ENCODE measurements at places on chromosomes 6 and 20. TPM values are rescaled to one million over a fixed set of nuclear protein-coding genes. Genes with fewer than 3 reads are reported as not detected.

- no peak overlapping the region for H3K4me3 ChIP-seq
- H3K4me1 ChIP-seq: no peaks in the 10 kb centered on the region
- no peaks in the 10 kb centered on the region for H3K36me3 ChIP-seq
- no peak overlapping the region for H3K27ac ChIP-seq
These were observed 87.2 kb downstream of the THEMIS start for GRCh38 chr6:127813699-127814027.

DNA sequence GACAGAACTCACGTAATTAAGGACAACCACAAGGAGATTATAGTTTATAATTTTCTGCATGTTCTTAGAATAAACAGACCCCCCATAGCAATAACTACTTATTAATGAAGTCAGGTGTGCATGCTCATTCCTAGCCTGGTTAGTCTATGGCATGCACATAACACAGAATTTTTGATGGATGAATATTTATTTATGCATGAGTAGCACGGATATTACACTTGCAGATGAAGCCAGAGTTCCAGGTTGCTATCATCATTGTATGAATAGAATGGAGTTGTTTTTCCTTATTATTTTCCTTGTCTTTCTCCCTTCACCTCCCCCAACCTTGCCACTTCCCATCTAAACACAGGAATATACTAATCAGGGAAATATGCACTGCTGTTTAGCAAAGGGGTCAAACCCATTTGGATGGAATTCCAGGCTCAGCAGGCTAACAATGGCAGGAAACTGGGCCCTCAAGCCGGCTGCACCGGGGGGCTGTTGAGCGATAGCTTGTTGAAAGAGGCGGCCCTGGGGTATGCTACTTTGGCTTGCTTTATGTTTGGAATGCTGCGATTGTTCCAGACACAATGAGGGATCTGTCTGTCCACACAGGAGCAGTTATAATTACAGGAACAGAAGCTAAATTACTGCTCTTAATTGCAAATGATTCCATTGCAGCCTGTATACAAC is 112.6 kb downstream of the TMEM170B start:
- no peaks in the 10 kb centered on the region for H3K36me3 ChIP-seq
- DNase-seq: peak; percentile 98
- H3K27ac ChIP-seq: peak overlapping the region; percentile 96
- peaks cover 76% of the 10 kb centered on the region for H3K4me1 ChIP-seq
- no peak overlapping the region for H3K4me3 ChIP-seq

DNA sequence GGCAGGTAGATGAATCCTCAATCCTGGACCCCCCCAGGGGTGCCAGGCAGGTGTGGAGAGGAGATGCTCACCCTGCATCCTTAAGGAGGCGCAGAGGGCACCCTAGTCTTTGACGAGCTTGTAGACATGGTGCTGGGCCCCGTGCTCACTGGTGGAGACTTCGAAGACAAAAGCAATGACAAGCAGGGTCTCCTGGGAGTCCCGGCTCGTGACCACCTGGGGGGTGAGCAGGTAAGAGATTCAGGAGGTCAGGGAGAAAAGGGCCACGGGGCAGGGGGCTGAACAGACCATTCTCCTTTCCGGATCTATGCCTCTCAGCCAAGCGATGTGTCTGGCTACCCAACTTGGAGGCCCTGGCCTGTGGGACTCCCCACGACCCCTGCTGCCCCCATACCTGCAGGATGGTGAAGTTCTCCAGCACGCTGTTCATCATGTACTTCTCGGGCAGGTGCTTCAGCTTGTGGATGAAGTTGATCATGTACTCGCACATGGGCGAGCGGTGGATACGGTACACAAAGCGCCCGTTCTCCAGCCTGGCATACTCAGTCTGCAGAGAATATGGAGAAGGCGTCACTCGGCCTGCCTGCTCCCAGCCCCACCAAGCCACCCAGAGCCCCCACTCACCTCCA is 6.9 kb downstream of the RPL10A start:
- H3K4me1 ChIP-seq: peaks cover 24% of the 10 kb centered on the region
- no peaks in the 10 kb centered on the region for H3K27me3 ChIP-seq
- no peak for DNase-seq
- H3K36me3 ChIP-seq: peaks cover 86% of the 10 kb centered on the region
- no peak overlapping the region for H3K27ac ChIP-seq
- no peak overlapping the region for H3K4me3 ChIP-seq

- no peaks in the 10 kb centered on the region for H3K27me3 ChIP-seq
- peak; percentile 78 for DNase-seq
- peak overlapping the region; percentile 54 for H3K27ac ChIP-seq
These were observed 28.5 kb upstream of the SCUBE3 start for GRCh38 chr6:35185302-35185681.

DNA sequence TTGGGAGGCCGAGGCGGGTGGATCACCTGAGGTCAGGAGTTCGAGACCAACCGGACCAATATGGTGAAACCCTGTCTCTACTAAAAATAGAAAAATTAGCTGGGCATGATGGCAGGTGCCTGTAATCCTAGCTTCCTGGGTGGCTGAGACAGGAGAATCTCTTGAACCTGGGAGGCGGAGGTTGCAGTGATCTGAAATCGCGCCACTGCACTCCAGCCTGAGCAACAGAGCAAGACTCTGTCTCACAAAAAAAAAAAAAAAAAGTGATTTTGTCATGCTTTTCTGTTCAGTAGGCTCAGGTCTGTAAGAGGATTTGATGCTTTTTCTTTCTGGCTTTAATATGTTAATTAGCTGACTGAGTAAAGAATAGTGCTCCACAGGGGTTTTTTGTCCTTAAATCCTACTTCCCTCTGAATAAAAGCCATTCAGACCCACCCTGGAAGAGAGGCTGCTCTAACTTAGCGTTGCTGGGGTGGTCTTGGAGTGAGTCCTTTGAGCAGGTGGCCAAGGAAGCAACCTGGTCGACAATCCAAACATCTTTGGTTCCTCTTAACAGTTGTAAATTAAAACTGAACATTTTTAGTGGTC is 19.0 kb downstream of the MCM8 start:
- H3K36me3 ChIP-seq: peaks cover 81% of the 10 kb centered on the region
- H3K27me3 ChIP-seq: no peaks in the 10 kb centered on the region
- no peak overlapping the region for H3K4me3 ChIP-seq
- H3K27ac ChIP-seq: no peak overlapping the region
- H3K4me1 ChIP-seq: no peaks in the 10 kb centered on the region
- no peak for DNase-seq

DNA sequence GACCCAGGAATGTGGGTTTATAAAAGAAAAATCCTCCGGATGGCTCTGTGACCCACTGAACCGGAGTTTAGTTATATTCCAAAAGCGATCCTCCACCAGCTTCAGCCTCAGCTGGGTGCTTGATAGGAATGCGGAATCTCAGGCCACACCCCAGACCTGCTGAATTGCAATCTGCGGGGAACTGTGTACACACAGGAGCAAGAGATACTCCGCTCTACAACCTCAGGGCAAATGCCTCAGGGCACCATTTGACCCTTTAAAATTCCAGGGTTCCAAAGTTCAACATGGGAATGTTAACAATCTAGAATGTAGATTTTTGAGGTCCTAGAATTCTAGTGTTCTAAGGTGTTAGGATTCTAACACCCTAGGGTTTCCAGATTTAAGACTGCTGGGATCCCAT is 10.8 kb downstream of the BPIFA2 start:
- H3K27ac ChIP-seq: no peak overlapping the region
- H3K27me3 ChIP-seq: peaks cover 6% of the 10 kb centered on the region
- H3K36me3 ChIP-seq: no peaks in the 10 kb centered on the region
- DNase-seq: no peak
- H3K4me3 ChIP-seq: no peak overlapping the region

- DNase-seq: no peak
- no peak overlapping the region for H3K27ac ChIP-seq
- H3K36me3 ChIP-seq: peaks cover 29% of the 10 kb centered on the region
- H3K4me1 ChIP-seq: peaks cover 11% of the 10 kb centered on the region
These were observed 24.8 kb upstream of the SRF start for GRCh38 chr6:43146261-43146660.

- DNase-seq: no peak
- H3K27me3 ChIP-seq: no peaks in the 10 kb centered on the region
- no peak overlapping the region for H3K4me3 ChIP-seq
- no peaks in the 10 kb centered on the region for H3K4me1 ChIP-seq
- H3K36me3 ChIP-seq: peaks cover 75% of the 10 kb centered on the region
These were observed 50.8 kb downstream of the ZMYND8 start for GRCh38 chr20:47305667-47306066.

DNA sequence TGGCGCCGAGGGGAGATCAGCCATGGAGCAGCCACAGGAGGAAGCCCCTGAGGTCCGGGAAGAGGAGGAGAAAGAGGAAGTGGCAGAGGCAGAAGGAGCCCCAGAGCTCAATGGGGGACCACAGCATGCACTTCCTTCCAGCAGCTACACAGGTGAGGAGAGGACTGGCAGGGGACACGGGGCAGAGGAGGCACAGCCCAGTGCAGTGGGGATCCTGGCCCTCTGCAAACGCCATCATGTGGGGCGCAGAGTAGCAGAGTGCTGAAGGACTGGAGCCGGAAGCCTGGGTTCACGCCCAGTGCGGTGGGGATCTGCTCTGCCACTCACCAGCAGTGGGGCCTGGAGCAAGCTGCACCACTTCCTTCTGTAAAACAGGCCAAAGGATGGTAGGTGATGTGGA is 41.1 kb upstream of the FANCE start:
- H3K4me1 ChIP-seq: peaks cover 8% of the 10 kb centered on the region
- H3K27ac ChIP-seq: no peak overlapping the region
- H3K27me3 ChIP-seq: no peaks in the 10 kb centered on the region
- peaks cover 53% of the 10 kb centered on the region for H3K36me3 ChIP-seq
- no peak for DNase-seq

DNA sequence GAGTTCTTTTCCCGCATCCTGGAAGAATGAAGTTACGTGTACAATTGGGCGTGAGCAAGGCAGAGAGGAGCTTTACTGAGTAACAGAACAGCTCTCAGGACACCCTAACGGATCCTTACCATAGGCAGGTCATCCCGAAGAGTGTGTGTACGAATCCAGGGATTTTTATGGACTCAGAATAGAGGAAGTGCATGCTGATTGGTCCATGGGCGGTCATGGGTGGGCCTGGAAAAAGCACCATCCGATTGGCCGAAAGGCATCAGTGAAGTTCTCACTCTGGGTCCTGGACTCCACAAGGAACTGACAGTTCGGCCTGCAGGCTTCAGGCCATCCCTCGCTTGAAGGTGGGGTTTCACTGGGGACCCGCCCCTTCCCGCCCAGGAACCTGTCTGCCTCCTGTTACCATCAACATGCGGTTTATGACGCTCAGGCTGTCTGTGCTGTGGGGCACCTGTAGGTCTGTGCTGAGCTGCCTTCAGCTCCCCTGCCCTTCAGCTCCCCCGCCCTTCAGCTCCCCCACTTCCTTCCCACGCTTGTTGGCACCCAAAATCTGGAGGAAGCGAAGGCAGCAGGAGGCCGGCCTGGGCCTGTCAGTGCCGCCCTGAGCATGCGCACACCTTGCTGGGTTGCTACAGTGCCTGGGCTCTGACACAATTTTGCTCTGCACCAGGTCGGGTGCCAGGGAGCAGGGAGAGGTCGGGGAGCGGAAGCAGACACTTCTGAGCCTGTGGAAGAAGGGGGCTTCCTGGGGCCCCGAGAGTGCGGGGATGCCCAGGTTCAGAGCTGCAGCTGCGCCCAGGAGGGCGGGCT is 57.9 kb upstream of the MANEA start:
- H3K36me3 ChIP-seq: no peaks in the 10 kb centered on the region
- no peaks in the 10 kb centered on the region for H3K4me1 ChIP-seq
- H3K27me3 ChIP-seq: no peaks in the 10 kb centered on the region
- H3K4me3 ChIP-seq: no peak overlapping the region
- H3K27ac ChIP-seq: no peak overlapping the region

GRCh38 chr20:49634116-49634515 is 66.2 kb upstream of the PTGIS start:
- H3K4me1 ChIP-seq: no peaks in the 10 kb centered on the region
- no peak overlapping the region for H3K27ac ChIP-seq
- no peak for DNase-seq
- peaks cover 27% of the 10 kb centered on the region for H3K36me3 ChIP-seq

The IL20RA gene
- total RNA-seq: not detected

The SRC gene
- total RNA-seq: 9.4 TPM

The TMEM74B gene
- total RNA-seq: not detected

The HSPA12B gene
- not detected for total RNA-seq

The GGT7 gene
- total RNA-seq: 3.9 TPM

The TREML2 gene
- total RNA-seq: not detected

The SRMS gene
- total RNA-seq: not detected

The KCNQ5 gene
- total RNA-seq: 0.38 TPM

All from SJSA1 (cell line).